ENCODE measurements at places on chromosomes 16 and 17. TPM values are rescaled to one million over a fixed set of nuclear protein-coding genes. Genes with fewer than 3 reads are reported as not detected.

GRCh38 chr17:61833536-61834193 lies 29.7 kb downstream of the BRIP1 start:
- no peak for DNase-seq

GRCh38 chr16:81823734-81824133 lies 44.6 kb downstream of the PLCG2 start:
- DNase-seq: no peak

- no peak for DNase-seq
Measured at GRCh38 chr17:46821482-46822387, 3.2 kb upstream of the WNT3 start.

DNA sequence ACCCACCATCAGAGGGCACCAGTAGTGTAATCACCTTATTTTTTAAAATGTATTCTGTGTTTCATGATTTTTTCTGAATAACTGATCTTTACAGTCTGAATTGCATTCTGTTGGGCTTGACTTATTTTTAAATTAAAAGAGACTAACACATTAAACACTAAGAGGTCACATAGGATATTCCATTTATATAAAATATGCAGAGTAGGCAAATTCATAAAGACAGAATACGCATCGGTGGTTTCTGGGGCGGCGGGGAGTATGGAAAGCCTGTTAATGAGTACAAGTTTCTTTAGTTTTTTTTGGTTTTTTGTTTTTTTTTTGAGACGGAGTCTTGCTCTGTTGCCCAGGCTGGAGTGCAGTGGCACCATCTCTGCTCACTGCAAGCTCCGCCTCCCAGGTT lies 366.3 kb downstream of the WWOX start:
- DNase-seq: no peak

DNA sequence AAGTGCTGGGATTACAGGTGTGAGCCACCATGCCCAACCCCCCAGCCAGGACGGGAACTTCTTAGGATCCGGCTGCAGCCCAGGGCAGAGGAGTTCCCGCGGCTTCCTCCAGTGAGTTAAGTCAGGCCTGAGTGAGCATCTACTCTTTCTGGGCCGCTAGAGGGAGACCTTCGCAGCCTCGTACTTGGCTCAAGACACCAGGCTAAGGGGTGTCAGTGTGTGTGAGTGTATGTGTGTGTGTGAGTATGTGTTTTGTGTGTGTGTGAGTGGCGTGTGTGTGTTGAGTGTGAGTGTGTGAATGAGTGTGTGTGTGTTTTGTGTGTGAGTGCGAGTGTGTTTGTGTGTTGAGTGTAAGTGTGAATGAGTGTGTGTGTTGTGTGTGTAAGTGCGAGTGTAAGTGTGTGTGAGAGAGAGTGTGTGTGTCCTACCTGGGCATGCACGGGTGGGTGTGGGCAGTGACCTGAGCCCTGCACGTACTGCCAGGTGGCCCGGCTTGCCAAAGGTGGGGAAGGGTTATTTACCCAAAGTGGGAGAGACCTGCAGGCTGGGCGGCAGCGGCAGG lies 58.5 kb downstream of the TMEM235 start:
- DNase-seq: peak; percentile 84

GRCh38 chr17:1147664-1148063 lies 32.1 kb downstream of the ABR start:
- DNase-seq: peak; percentile 88

DNA sequence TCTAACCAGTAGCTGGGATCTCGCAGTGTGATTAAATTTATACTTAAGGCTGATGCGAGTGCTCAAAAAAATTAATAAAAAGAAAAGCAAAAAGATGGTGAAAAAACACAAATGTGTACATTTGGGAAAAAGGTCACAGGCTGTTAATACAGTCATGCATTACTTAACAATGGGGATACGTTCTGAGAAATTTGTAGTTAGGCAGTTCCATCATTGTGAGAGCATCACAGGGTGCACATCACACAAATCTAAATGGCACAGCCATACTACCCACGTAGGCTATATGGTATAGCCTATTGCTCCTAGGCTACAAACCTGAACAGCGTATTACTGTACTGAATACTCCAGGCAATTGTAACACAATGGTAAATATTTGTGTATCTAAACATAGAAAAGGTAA lies 142.4 kb upstream of the MYOCD start:
- DNase-seq: no peak

- DNase-seq: peak; percentile 61
Measured at GRCh38 chr16:1182316-1182671, 29.4 kb downstream of the CACNA1H start.

- DNase-seq: peak; percentile 87
Measured at GRCh38 chr17:36482611-36483504, 3.6 kb upstream of the ZNHIT3 start.

DNA sequence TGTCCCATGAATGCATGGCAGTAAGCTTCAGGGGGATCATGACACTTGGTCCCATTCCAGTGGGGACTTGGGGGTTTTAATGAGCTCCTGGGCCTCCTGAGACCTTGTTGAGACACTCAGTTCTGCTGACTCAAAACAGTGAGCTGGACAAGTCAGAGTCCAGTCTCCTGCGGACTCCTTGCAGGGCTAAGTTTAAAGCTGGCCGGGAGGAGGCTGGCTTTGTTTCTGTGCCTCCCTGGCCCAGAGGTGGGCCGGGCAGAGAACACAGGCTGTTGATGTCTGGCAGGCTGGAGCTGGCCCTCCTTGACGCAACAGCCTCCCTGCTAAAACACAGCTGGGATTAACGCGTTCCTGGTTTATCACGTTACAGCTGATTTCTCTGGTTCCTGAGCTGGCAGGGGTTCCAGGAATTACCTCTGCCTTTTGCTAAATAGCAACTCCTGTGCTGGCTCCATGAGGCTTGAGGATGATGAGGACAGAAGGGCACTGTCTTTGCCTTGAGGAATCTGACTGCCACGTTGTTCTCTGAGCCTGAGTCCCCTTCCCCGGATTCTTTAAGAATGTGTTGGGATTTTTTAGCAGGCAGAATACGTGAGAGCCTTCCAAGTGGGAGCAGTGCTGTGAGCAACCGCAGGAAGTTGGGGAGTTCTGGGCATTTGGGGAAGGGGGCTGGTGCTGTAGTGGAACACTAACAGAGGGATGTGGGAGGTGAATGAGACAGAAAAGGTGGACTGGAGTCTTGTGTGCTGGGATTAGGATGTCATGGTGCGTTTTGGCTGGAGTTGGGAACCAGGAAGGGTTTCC lies 2.0 kb downstream of the GPT2 start:
- DNase-seq: no peak

DNA sequence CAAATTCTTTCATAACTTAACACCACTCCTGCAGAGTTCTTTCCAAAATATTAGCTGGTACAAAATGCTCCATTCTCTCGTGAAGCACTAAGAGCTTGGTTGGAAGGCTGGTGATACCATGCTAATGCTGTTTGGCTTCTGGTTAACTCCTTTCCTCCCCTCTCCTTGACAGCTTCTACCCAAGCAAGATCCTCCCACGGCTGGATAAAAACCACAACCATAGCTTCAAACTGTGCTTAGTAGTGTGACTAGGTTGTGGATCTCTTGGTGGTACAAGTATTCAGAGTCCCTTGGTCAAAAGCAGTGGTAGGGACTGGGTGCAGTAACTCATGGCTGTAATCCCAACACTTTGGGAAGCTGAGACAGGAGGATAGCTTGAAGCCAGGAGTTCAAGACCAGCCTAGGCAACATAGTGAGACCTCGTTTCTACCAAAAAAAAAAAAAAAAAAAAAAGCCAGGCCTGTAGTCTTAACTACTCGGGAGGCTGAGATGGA lies 2.3 kb downstream of the PHAF1 start:
- DNase-seq: no peak

GRCh38 chr17:21247552-21248258 lies 5.5 kb downstream of the NATD1 start:
- DNase-seq: no peak

DNA sequence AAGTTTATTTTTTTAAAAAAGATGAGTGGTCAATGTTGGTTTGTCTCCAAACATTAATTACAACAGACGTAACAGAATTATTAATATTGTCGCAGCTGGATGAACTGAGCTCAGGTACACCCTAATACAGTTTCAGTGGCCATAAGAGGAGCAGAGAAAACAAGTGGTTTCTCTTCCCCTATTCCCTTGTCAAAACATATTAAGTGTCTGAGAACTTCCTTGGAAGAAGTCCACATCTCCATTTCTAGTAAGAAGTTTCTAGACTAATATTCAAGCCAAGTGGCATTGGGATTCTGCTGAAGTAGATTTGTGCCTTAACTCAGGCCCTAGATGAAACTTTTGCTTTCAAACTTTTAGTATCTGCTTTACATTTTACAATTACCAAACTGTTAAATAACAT lies 47.7 kb downstream of the GNA13 start:
- DNase-seq: no peak

DNA sequence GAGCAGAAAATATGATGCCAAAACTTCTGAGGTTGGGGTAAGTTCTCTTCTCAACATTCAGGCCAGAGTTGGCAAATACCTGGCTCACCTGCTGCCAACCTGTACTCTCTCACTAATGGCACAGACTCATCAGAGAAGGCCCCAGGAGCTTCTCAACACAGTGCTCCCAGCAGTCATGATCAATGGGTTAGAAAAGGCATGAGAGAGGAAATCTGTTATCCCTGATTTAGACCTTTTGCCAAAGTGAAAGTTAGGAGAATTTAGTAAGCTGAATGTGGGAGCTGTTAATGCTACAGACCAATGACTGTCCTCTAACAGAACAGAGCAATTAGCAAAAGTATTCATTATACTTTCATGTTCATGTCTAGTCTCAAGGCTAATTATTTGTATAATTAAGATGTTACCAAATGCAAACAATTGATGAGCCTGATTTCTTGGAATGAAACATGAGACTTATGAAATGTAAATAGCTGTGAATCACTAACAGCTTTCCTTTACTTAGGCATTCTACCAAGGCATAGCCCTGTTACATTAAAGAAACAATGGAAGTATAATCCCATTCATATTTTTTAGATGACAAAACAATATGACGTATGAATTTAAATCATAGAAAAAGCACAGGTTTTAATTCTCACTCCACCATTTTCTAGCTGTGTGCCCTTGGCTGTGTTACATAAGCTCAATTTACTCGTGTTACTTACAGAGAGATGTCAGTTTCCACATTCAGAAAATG lies 68.7 kb upstream of the MARCHF10 start:
- no peak for DNase-seq

Gene UBALD2
- total RNA-seq: 39.0 TPM

Gene CBLN1
- total RNA-seq: not detected

Gene RAB26
- total RNA-seq: 8.3 TPM

All from transverse colon (tissue), 4 donors.